ENCODE measurements at places on chromosomes 6 and 20. TPM values are rescaled to one million over a fixed set of nuclear protein-coding genes. Genes with fewer than 3 reads are reported as not detected.

FAM217A gene
- total RNA-seq = 30.6 TPM

GRCh38 chr6:115634887-115635286, 425.8 kb downstream of the FRK start:
- DNase-seq = no peak

- DNase-seq = no peak
Observed at GRCh38 chr6:52330470-52330869, 31.5 kb upstream of the PAQR8 start.

GRCh38 chr6:32244270-32244669, 20.4 kb upstream of the NOTCH4 start:
- peak; percentile 61 for DNase-seq

HSPA12B gene
- 11.1 TPM for total RNA-seq

DNA sequence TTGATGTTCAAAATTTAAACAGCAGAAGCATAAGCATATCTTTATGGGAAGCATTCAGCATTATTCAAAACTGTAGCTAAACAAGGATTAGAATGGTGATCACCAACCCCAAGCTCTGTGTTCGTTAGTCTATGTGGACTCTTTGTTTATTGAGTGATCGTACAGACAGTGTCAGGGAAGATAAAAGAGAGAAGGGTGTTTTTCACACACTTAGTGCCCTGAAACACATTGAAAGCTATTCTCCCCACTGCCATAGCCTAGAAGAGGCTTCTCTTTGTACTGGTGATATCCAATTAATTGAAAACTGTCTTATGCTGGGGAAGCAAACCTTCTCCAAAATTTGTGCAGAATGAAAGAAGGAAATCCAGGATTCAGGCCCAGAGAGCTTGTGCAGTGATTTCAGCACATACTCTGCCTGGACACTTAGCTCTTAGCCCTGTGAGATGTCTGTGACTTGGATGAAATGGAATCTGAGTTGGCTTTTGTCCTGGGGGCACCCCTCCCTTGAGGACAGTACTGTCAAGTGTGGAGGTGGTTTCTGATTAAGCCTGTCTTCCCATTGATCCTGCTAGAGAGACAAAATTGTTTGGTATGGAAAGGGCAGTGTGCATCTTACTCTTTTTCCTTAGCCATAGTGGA, 125.7 kb upstream of the MTHFD1L start:
- DNase-seq = no peak

- DNase-seq = no peak
Observed at GRCh38 chr6:117414770-117415169, 11.0 kb downstream of the ROS1 start.

SLC22A2 gene
- total RNA-seq = 0.24 TPM

DNA sequence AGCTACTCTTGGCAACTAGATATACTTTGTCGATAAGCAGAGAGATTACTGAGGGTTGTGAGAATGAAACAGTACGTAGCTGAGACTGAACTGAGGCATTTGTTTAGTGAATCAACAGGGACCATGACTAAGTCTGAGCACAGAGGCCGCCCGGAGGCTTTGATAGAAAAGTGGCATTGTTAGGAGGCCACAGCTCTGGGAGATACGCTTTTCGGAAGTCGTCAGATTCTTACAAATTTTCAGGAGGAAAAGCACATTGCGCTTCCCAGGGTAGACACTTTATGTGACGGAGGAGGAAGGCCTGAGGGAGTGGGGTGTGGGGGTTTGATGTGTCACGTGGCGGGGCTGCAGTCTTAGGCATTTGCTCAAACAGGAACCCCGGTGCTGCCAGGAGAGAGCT, 69.4 kb downstream of the PSMG4 start:
- no peak for DNase-seq

GRCh38 chr6:147625946-147626345, 117.5 kb downstream of the SAMD5 start:
- DNase-seq = no peak

DNA sequence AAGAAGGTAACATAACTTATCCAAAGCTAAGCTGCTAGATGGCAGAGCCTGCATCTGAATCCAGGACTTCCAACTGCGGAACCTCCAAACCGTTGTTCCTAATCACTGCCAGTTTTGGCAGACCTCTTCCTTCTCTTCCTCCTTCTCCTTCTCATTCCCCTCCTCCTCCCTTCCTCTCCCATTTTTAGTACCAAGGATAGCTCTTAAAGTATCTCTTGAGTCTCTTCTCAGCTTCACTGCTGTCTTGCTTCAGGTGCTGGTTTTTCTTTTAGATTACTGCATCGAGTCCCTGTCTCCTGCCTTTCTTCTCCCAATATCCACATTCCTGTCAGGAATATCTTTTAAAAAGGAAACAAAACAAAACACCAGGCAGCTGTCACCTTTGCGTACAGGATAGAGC, 77.1 kb downstream of the CDYL start:
- DNase-seq = no peak

DNA sequence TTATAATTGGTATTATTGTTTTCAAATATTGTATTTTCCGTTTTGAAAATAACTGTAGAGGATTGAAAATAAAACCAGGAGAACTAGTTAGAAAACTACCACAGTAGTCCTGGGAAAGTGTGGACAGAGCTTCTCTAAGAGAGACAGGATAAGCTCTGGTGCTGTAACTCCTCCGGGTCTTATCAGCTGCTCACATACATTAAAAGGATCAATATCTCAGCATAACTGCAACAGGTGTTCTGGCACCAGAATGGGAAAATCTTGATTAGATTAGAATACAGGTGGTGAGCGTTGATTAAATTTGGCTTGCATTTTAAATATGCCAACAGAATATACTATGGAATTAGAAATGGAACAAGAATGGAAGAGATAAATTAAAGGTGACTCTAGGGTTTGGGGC, 1138.9 kb upstream of the ADGRB3 start:
- no peak for DNase-seq

LCA5 gene
- 17.7 TPM for total RNA-seq

NRN1 gene
- 0.31 TPM for total RNA-seq

- peak; percentile 85 for DNase-seq
Observed at GRCh38 chr6:6915813-6916547, 191.8 kb upstream of the RREB1 start.

Measured in testis (tissue), 5 donors.